ENCODE measurements at places on chromosomes 4 and X. TPM values are rescaled to one million over a fixed set of nuclear protein-coding genes. Genes with fewer than 3 reads are reported as not detected.

- no peak for DNase-seq
Measured at GRCh38 chr4:183770906-183771305, 111.8 kb downstream of the TRAPPC11 start.

DNA sequence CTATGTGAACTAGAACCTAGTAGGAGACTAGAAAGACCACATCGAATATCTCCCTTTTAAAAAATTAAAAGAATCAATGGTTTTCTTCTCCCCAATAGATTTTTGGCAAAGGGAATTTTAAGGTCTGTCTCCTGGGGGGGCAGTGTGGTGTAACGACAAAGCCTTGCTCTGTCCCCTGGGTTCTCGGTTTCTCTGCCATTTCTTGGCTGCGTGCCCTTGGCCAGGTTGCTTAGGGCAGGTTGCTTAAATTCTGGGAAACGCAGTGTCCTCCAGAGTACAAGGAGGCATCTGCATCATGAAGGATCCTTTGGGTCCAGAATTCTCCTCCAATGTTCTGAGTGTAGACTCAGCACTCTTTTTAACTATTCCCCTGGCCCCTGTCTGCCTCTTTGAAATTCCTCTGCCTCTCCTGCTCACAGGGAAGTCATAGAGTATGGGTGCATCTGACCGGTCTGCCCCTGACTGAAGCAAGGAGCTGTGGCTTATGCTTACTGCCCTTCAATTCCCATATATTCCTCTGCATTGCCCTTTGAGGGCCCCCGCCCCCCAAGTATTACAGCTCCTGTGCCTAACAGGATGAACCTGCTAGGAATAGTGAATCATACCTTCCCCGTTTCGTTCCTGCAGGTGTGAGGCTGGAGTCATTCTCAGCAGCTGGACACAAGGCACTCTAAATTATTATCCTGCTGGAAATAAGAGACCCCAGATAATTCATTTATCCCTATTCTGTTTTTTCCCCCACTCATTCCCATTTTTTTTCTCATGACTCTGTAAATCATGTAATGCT is 2.2 kb downstream of the KIT start:
- DNase-seq = no peak

- no peak for DNase-seq
Measured at GRCh38 chr4:106806158-106806797, 229.8 kb downstream of the DKK2 start.

Gene DAPP1
- total RNA-seq = 35.8 TPM

Gene CT45A5
- total RNA-seq = 0.58 TPM

DNA sequence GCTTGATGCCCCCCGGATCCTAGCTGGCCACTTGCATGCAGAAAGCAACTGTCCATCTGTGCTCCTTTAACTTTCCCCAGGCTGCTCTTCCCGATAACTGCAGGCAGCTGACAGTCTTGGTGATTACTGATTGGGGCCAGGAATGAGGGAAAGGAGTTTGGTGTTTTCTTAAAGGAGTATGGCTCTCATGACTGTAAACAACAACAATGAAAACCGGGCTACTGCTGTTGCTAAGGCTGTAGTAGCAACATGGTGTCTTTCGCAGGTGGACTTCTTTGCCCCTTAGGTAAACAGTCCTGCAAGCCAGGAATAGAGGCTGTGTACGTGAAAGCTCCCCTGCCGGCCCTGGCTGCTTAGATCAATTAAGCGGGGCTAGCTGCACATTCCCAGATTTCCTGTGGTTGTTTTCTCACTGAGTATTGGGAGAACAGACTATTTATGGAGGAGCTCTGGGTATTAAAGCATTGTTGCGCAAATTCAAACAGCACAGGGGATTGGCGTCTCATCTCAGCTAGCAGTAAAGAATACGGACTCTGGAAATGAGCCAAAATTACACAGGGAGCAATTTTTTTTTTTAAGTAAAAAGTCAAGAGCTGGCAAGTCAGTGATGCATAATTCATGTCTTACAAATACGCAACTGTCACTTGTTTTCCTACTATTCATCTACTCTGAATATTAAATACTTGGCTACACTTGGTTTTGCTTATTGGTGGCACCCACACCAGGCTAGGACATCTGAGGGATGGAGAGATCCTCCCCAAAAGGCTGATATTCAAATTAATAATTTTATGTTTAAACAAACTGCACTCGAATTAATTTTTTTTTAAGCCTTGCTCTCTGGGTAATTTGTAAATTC is 61.6 kb upstream of the NAP1L5 start:
- DNase-seq = no peak

Gene MAP3K15
- 0.38 TPM for total RNA-seq

- no peak for DNase-seq
Measured at GRCh38 chr4:52836678-52837077, 25.4 kb upstream of the RASL11B start.

DNA sequence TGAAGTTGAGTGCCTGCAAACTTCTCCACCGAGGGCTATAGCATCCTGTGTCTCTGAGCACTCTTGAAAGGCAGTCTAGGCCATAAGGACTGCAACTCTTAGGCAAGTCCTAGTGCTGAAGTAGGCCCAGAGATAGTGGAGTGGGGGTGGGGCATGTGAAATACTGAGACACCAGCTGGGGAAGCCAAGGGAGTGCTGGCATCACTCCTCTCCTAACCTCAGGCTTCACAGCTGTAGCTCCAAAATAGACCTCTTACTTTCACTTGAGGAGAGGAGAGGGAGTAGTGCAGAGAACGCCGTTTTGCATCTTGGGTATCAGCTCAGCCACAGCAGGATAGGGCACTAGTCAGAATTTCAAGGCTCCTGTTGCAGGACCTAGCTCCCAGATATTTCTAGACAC is 56.2 kb upstream of the CYSLTR1 start:
- DNase-seq = no peak

GRCh38 chr4:29459926-29460325 is 1260.2 kb upstream of the PCDH7 start:
- no peak for DNase-seq

Data from activated CD4-positive, alpha-beta memory T cell treated with anti-CD3 and anti-CD28 coated beads, Interleukin-2, amount 10 ng/mL, durations not matched to agents 7 days and 5 days (primary cell).